ENCODE measurements at places on chromosomes 1 and 21.

GRCh38 chr1:220213382-220213983 is 58.8 kb downstream of the RAB3GAP2 start:
- no peak for DNase-seq

GRCh38 chr1:29962831-29963247 is 726.5 kb downstream of the PTPRU start:
- DNase-seq = no peak

GRCh38 chr1:143660354-143660941 is 311.3 kb downstream of the FAM72C start:
- DNase-seq = no peak

- no peak for DNase-seq
Measured at GRCh38 chr21:26769613-26770188, 75.5 kb downstream of the ADAMTS1 start.

- DNase-seq = no peak
Measured at GRCh38 chr1:226886122-226886901, 15.9 kb downstream of the PSEN2 start.

DNA sequence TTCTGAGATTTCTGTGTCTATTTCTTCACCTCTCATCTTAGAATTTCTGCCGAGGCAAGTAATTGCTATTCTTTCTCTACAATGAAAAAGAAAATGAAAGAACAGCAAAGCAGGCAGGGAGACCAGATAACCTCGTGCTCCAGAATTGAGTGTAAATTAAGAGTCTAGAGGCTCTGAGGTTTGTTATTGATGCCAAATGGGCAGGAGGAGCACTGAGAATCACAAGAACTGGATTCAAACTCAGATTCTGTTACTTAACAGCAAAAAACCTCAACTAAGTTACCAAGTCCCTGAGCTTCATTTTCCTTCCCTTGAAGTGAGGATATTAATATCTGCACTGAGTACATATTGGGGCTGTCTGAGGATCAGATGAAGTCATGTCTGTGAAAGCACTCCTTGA is 5.5 kb upstream of the DDR2 start:
- no peak for DNase-seq

DNA sequence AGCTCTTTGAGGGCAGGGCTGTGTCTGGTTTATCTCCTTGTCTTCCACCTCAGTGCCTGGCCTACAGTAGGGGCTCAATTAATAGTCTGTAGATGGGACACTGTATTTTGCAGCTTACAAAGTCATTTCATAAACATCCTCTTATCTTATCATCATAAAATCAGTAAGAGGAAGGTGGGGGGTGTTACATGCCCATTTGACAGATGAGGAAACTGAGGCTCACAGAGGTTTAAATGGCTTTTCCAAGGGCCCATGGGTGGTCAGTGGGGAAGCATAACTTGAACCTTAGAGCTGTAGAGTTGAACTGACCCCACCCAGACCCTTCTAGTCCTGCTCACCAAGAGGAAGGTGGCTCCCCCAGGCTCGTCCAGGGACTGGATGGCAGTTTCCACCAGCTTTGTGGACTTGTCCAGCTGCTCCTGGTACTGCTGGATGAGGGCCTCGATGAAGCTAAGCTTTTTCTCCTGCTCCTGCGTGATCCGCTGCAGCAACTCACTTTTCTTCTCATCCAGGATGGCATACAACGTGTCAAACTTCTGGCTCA is 9.3 kb downstream of the TRIM63 start:
- DNase-seq = no peak

GRCh38 chr1:41720861-41721410 is 197.8 kb downstream of the HIVEP3 start:
- no peak for DNase-seq

GRCh38 chr1:75640137-75640536 is 29.2 kb upstream of the SLC44A5 start:
- DNase-seq = no peak

- no peak for DNase-seq
Measured at GRCh38 chr1:152525080-152525641, 10.9 kb downstream of the CRCT1 start.

GRCh38 chr1:8315573-8316475 is 2.1 kb upstream of the SLC45A1 start:
- DNase-seq = peak; percentile 42

- DNase-seq = no peak
Measured at GRCh38 chr21:37458669-37459276, 92.2 kb downstream of the DYRK1A start.

- DNase-seq = no peak
Measured at GRCh38 chr1:180252638-180253536, 22.8 kb downstream of the LHX4 start.

- DNase-seq = no peak
Measured at GRCh38 chr1:61636376-61636775, 88.6 kb downstream of the TM2D1 start.

- DNase-seq = no peak
Measured at GRCh38 chr1:51073456-51073855, 28.6 kb upstream of the C1orf185 start.

GRCh38 chr1:57248830-57249229 is 175.0 kb downstream of the DAB1 start:
- DNase-seq = no peak

DNA sequence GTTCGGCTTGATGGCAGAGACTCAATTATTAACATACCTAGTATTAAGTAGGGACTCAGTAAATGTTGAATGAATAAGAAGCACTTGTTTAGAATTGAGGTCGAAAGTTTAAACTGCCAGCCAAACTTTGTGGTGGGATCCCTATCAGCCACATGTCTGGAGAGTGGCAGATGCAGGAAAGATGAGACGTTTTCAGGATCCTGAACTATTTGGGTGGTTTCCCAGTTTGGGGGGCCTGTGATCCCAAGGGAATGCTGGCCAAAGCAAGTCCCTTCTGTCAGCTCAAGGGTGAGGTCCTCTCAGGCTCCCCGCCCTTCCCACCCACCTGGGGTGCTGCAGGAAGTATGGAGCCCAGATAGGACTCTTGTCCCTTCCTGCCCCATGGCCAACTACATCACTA is 38.6 kb downstream of the KCNC4 start:
- no peak for DNase-seq

DNA sequence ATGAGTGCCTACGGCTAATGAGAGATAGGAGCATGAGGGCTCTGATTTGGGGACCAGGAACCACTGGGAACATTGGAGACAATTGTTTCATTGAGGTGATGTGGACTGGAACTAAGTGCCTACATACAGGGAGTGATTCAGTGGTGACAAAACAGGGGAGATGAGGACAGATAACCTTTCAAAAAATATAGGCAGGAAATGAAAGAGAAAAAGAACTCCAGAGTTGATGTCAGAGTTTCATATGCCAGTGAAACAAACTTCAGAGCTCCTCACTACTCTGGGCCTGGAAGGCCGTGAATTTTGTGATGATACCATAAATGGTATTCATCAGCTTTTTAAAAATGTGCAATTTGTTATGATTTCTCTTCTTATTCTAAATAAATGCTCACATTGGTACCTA is 39.3 kb downstream of the FASLG start:
- DNase-seq = no peak

DNA sequence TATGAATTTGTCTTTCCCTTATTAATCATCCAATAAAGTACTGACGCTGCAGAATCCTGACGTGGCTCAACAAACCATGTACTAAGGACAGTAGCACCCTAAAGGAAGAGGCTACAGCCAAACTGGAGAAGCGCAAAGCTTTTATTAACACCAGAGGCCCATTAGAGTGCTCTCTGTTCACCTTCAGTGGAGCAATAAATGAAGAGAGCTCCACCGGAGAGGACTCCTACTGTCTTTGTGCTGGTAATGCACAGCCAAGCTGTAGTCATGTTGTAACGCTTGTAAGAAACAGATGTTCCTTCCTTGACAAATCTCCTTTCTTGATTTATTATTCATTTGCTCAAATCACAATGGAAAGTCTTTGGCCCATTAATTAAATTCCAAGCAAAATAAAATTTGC is 220.7 kb upstream of the RRP15 start:
- no peak for DNase-seq

DNA sequence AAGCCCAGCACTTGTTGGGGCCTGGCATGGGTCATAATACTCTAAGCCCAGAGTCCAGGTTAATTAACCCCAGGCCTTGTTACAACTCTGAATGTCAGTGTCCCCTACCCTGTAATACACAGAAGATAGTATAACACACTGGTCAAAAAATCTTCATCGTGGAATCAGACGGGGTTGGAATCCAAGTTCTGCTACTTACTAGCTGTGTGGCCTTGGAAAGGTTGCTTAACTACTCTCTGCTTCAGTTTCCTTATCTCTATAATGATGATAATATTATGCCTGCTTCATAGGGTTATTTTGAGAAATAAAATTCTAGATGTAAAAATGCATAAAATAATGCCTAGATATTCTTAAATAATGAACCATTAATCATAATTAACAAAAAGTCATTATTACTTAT is 77.8 kb upstream of the CTTNBP2NL start:
- no peak for DNase-seq

- DNase-seq = no peak
Measured at GRCh38 chr1:63643926-63644325, 50.7 kb downstream of the PGM1 start.

DNA sequence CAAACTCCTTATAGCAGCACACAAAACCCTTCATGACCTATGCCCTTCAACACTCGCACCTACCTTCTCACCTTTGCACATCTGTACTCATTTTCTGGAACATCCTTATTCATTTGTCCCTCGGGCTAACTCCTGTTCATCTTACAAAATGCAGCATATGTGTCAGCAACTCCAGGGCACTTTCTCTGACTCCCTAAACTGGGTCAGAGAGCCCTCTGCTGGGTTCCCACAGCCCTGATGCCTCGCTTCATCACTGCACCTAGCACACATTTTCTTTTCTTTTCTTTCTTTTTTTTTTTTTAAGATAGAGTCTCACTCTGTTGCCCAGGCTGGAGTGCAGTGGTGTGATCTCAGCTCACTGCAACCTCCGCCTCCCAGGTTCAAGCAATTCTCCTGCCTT is 54.0 kb downstream of the RAB3B start:
- DNase-seq = no peak

GRCh38 chr1:151370211-151370911 is 2.1 kb downstream of the SELENBP1 start:
- DNase-seq = no peak

GRCh38 chr1:197619008-197619640 is 156.2 kb downstream of the DENND1B start:
- no peak for DNase-seq

GRCh38 chr1:151494741-151495281 is 16.4 kb upstream of the CGN start:
- no peak for DNase-seq

- DNase-seq = no peak
Measured at GRCh38 chr1:203536980-203537455, 43.1 kb downstream of the OPTC start.

DNA sequence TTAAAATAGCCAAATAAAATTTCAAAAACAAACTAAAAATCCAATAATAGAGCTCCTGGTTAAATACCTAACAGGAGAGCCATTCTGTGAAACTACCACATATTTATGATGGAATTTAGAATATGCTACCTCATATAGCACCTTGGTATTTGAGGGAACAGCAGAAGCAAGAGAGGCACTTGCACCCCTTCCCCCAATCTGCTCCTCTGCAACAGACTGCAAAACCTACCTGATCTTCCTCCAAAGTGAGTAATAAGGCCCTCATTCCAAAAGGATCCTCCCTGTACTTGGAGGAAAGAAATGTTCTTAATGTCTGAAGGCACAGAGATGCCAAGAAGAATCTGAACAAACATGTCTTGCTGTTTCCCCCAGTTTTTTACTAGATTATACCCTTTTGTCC is 28.1 kb upstream of the RNPC3 start:
- no peak for DNase-seq

DNA sequence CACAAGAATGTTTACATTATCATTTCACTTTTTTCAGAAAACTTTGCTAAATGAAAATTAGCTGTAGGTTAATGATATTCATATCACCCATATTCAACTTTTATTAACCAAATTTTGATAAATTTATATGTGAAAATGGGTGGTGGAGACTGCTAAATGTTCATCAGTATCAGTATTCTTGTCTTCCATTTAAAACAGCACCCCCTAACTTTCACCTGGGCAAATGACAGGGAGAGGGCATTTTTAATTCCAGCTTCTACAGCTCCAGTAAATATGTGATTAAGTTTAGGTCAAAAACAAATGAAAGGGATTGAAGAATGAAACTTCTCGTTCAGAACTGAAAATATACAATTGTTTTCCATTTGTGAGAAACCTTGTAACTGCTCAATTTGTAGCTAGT is 722.2 kb downstream of the KCNT2 start:
- no peak for DNase-seq

- no peak for DNase-seq
Measured at GRCh38 chr1:64490213-64490818, 20.4 kb downstream of the CACHD1 start.

- no peak for DNase-seq
Measured at GRCh38 chr1:119874186-119874585, 22.1 kb downstream of the ADAM30 start.

DNA sequence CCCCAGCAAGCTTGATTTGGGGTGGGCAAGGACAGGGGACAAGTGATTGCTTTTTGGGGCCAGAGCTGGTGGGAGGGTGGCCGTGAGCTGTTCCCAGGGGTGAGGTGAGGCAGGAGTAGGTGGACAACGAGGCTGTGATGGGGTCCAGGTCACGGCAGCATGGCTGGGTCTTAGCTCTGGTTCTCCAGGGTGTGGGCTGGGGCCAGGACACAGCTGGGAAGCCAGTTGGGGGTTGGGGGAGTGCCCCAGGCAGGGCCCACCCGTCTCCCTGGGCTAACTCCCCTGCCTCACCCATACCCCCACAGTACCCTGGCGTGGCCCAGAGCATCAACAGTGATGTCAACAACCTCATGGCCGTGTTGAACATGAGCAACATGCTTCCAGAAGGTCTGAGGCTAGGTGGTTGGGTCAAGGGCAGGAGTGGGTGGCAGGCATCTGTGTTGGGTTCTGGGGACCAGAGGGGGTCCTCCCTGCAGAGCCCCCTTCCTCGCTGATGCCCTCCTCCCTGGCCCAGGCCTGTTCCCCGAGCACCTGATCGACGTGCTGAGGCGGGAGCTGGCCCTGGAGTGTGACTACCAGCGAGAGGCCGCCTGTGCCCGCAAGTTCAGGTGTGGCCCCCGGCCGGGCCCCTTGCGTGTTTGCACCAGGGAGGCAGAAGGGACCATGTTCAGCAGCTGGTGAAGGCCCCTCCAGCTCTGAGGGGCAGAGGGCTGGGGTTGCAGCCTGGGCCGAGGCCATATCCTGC is 43.3 kb downstream of the COQ8A start:
- DNase-seq = no peak

- DNase-seq = no peak
Measured at GRCh38 chr1:32881291-32881690, 5.0 kb upstream of the HPCA start.

DNA sequence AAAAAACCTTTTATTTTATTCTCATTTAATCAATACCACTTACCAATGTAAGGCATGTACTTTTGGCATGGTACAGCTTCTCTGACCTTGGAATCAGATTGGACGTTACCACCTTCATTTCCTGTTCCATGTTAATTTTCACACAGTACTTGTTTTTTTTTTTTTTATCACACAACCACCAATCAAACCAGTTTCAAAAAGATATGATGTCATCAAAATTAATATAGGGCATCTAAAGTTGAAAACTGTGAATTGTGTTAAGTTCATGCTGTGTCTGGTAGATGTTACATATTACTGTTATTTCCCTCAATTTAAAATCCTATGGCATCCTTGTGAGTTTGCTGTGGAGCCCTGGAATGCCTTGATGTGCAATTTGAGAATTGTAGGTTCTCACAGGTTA is 85.1 kb downstream of the NPHS2 start:
- DNase-seq = no peak

- no peak for DNase-seq
Measured at GRCh38 chr1:206558794-206559671, 51.7 kb downstream of the RASSF5 start.

- peak; percentile 20 for DNase-seq
Measured at GRCh38 chr1:246324711-246325110, 182.4 kb downstream of the SMYD3 start.
